AG10803 (cell line): ENCODE measurements at places on chromosomes 1 and 21.

DNA sequence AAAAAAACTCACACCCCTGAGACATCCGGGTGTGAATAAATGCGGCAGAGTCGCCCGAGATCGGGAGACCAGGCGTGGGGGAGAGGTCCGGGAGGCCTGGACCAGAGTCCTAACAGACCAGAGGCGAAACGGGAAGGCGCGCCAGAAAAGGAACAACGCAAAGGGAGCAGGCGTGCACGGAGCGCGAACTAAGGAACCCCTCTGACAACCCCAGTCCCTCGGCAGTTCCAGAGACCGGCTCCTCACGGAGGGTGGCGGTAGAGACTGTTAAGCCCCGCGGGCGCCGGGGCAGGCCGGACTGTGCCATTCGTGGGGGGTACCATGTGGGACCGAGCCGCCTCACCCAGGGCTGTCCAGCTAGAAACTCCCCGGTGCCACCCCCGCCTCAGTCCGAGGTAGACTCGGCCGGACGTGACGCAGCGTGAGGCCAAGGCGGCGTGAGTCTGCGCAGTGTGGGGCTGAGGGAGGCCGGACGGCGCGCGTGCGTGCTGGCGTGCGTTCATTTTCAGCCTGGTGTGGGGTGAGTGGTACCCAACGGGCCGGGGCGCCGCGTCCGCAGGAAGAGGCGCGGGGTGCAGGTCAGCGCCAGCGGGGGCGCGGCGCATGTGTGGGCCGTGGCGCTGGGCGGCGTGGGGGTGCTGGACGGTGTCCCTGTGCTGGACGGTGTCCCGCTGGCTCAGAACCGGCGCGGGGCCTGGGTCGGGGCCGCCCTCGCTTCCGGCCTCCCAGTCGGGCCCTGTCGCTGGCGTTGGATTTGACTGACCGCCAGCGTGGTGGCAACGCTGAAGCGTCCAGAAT is at the start of gene PARK7:
TSS of gene PARK7 (plus strand) at position 496 of the 798 bp plus-strand sequence. CDS start 1,075 bp downstream, outside the sequence.
- DNase-seq = peak; percentile 99

GRCh38 chr1:68111519-68112436 is 61.4 kb upstream of the DIRAS3 start:
- peak; percentile 93 for DNase-seq

DNA sequence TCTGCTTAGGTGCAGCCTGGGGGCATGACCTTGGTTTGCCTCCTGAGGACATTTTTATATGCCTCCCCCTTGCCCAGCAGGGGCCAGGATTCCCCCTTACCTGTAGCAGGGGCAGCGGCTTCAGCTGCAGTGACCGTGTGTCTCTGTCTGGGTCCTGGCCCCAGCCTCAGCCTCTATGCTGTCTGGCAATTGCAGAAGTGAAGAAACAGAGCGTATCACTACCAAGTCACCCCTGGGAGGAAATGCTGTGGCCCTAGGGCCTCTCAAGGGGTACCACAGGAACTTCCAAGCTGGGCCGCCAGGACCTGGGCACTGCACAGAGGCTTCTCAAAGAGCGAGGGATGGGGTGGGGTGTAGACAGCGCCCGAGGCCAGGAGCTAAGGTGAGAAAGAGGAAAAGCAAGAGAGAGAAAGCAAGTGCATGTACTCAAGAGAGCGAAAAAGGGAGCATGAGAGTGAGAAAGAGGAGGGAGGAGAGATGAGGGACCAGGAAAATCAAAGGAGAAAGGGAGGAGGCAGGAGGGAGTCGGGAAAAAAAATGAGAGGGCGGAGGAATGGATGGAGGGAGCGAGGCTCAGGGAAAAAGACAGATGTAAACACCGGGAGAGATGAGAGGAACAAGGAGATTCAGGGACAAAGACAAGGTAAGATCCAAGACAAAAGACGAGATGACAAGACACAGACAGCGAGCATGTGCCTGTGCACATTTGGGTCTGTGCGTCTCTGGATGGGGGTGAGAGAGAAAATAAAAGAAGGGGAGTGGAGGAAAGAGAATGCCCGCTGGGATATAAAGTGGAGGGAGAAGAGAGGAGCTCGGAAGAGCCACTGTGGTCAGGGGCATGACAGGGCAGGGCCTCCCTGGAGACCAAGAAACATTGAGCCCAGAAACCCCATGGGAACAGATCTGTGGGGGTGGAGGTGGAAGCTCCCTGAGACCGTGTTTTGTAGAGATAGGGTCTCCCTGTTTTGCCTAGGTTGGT is at the start of gene PTAFR:
TSS of gene PTAFR (minus strand) at position 199 of the 979 bp plus-strand sequence. CDS start 25,669 bp downstream, outside the sequence.
- DNase-seq = no peak

- peak; percentile 69 for DNase-seq
These were observed 73.8 kb downstream of the MTR start for GRCh38 chr1:236868625-236869467.

- peak; percentile 82 for DNase-seq
These were observed 143.1 kb downstream of the HLX start for GRCh38 chr1:221022331-221022730.

DNA sequence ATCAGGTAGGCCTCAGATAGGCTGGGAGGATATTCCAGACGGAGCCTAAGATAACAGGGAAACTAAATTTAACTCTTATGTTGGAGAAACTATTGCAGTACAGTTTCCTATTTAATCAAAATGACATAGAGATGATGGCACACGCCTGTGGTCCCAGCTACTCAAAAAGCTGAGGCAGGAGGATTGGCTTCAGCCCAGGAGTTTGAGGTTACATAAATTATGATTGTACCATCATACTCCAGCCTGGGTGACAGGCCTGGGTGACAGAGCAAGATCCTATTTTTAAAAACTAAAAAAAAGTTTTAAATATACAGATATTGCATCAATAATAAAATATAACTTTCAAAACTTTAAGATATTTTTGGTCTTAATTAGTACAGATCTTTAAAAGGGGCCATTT is 25.2 kb upstream of the TAL1 start:
- no peak for DNase-seq

- DNase-seq = peak; percentile 83
These were observed 12.6 kb upstream of the PSMA5 start for GRCh38 chr1:109438798-109439297.

DNA sequence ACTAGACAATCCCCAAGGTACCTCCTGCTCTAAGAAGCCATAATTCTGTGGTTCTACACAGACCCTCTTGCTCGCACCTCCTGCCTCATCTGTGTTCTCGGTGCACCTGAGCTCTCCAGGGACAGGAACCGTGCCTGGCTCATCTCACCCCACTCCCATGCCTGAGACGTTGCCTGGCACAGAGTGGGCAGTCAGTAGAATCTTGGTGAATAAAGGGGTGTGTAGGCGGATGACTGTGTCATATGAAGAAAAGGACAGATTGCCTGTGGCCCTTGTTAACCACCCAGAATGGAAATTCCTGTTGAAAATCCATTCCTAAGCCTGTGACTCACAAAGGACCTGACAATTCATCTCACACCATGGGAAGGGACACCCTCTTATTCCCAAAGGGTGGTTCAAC is 92.9 kb downstream of the KCNN3 start:
- no peak for DNase-seq
